Activated CD4-positive, alpha-beta T cell treated with anti-CD3 and anti-CD28 coated beads, Interleukin-2, amount 50 U/mL, for 48 hours (primary cell): ENCODE measurements at places on chromosomes 12 and 14.
A peak's percentile ranks its signal among the peaks of the same experiment; 100 is the strongest.

DNA sequence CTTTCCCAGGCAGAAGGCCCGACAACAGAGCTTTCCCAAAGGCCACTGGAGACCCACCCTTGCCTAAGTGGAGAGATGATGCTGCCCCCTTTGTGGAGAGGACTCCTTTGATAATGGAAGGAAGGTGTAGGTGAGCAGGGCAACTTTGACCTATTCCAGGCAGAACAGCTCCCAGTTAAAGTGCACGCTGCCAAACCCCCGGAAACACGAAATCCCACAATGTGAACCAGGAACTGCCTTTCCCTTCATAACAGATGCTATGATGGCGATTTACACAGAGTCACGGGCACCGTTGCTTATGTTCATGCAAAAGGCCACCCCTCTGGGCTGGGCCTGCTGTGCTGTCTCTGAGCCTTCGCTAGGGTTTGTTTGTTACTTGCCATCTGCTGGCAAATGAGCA, 34.6 kb downstream of the PRIMA1 start:
- no peak for DNase-seq

DNA sequence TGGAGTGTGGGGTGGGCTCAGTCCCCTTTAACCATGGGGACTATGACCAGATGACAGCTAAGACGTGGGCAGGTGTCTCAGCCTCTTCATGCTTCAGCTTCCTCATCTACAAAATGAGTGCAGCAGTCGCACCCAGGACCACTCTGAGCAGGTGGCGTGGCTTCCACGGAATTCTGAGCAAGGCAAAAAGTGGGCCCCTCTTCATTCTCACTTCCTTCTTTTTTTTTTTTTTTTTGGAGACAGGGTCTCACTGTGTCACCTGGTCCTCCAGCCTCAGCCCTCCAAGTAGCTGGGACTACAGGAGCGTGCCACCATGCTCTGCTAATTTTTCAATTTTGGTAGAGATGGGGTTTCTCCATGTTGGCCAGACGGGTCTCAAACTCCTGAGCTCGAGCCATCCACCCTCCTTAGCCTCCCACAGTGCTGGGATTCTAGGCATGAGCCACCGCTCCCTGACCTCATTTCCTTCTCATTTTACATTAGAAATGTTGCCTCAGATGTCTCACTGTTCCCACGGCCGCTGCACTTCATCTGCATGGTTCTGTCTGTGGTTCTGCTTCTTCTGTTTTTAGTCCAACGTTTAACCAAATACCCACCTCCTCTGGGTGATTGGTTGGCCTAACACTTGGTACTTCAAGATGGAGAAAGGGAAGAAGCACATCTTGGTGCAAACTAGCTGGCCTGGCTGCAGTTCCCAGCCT, 41.3 kb upstream of the BCL7A start:
- DNase-seq: no peak

DNA sequence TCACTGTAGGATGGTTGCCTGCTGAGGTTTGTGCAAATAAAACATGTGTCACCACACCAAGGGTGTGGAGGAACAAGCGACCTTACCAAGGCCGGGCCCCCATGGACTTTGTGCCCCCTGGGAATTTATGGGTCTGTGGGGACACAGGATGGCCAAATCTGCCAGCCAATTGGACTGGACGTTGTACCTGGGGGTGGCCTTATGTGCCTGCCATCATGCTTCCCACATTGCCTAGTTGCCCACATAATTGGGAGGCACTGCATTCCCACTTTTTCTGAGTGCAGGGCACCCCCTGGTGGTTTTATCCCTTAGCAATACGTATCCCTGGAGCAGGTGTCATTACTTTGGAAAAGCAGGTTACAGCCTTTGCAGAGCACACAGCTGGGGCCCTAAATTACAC, 92.6 kb upstream of the TMPO start:
- DNase-seq: no peak

DNA sequence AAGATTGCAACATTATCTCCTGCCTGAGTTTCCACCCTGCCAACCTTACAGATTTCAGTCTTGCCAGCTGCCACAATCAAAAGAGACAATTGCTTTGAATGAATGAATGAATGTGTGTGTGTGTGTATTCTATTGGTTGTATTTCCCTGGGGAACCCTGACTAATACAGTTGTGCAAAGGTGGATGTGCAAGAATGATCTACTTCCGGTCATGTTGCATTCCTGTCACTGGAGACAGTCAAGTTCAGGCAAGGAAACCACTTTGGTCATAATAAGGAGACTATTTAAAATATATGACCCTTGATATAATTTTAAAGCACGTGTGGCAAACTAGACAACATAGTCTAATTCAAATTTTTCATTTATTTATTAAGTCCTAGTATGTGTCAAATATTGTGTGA, 13.1 kb downstream of the RERG start:
- no peak for DNase-seq

DNA sequence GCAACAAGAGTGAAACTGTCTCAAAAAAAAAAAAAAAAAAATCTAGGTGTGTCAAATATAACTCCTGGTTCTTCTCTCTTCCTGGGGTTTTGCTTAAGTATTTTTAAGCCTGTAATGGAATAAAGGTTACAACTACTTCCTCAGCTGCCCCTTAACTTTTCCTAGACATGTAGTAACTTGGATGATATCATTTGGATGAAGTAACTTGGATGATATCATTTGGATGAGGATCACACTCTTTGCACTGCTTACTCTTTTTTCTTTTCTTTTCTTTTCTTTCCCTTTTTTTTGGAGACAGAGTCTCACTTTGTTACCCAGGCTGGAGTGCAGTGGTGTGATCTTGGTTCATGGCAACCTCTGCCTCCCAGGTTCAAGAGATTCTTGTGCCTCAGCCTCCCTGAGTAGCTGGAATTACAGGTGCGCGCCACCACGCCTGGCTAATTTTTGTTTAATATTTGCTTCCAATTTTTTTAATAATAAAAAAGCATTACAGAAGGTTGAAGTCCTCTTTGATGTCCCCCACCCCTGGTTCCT, 775 bp upstream of the FAM186A start:
- no peak for DNase-seq

DNA sequence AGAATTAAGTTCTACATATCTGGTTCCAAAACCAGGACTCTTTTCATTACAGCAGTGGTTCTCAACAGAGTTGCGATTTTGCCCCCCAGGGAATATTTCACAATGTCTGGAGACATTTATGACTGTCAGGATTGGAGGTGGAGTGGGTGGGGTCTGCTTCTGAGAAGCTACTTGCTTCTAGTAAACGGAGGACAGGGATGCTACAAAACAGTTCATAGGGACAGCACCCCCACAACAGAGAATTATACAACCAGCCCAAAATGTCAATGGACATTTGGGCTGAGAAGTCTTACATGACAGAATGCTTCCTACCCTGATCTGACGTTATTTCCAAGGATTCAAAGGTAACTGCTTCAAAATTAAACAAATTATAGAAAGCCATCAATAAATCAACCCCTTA, 739 bp upstream of the SPATA7 start:
- no peak for DNase-seq

DNA sequence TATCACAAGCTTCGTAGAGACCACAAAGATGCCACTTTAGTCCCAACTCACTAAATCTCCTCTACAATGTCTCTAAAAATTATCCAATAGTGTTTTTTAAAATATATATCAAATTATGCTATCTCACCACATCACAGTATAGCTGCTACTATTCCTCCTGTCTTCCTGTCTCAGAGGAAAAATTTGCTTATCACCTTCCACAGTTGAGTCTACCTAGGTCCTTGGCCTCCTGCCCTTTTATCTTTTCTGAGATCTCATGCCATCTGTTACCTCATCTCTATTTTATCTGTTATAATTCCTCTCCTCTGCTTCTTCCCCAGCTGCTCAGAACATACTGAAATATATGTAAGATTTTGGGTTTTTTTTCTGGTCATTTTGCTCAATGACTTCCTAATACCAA, 568.2 kb downstream of the DIO2 start:
- no peak for DNase-seq

GRCh38 chr12:10365696-10366405, 24.0 kb downstream of the KLRK1 start:
- DNase-seq: no peak

GRCh38 chr12:51620448-51620847, 29.4 kb downstream of the SCN8A start:
- no peak for DNase-seq

- DNase-seq: peak; percentile 61
Measured at GRCh38 chr12:111298582-111299436, 70.1 kb downstream of the PHETA1 start.

DNA sequence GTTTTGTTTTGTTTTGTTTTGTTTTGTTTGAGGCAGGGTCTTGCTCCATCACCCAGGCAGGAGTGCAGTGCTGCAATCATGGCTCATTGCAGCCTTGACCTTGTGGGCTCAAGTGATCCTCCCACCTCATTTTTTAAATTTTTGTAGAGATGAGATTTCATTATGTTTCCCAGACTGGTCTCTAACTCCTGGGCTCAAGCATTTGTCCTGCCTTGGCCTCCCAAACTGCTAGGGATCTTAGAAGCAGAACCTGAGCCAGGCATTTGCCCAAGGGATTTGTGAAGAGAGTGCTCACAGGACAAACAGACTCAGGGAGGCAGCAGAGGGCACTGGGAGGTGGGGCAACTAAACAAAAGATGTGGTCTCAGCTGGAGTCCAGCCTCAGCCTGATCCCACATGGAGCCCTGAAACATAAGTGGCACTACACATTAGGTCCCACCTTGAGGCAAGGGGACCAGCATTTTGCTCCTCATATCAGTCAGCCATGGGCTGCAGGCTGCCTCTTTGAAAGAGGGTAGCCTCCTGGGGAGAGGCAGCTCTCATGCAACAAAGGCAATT, 86.2 kb upstream of the CMKLR1 start:
- DNase-seq: no peak

DNA sequence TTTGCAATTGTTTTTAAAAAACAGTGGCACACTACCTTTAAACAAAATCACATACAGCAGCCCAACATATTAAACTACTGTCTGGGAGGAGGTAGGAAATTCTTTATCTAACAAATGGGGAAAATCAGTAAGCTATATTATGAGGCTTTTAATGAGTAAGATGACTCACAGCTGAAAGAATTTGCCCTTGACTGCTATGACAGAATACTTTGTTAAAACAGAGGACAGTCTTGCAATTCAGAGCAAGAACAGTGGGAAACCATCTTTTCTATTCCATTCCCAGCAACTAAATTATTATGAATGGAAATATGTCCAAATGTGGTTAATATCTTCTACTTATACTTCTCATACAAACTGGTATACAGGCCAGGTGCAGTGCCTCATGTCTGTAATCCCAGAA, 49.2 kb upstream of the SGPP1 start:
- DNase-seq: no peak

DNA sequence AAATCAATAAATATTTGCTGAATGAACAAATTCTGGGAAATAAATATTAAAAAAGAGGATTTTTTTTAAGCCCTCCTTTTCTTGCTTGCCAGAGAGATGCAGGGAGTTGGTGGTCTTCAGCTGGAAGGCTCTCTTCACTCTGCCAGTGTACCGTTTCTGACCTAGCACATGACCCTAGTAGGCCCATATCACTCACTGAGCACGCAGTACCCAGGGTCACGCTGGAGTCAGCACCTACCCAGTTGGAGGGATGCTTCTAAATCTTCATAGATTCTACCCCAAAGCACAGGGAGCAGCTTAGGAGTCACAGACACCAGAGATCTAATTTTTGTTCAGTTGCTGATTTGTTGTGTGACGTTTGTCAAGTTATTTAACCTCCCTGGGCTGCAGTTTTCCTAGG, 195.4 kb upstream of the TBX3 start:
- no peak for DNase-seq

GRCh38 chr14:98270201-98270600, 1001.8 kb downstream of the BCL11B start:
- DNase-seq: no peak

DNA sequence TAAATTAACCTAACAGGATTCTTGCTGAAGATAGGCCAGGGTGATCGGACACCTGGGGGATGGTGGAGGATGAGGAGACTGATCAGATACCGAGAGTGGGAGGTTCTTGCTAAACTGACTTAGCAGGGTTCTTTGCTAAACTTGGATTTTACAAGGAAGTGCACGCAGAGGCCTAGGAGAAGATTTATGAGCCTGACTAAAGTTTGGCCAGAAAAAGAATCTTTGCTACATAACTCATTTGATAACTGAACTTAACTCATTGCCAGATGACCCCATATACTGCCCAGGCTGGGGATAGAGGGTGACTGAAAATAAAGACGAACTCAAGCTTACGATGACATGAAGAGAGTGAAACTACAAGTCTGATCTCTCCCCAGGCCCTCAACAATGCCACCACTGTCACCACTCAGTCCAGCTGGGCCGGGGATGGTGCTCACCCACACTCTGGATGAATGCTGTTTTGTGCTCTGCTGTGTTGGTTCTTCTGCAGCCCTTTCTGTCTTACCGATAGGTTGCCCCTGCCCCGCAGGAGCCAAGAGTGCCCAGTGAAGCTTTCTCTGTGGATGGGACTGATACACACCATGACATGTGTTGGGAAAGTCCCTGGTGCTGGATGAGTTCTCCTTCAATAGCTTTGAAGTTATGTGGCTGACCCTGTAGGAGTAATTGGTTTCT, 29.0 kb downstream of the PPFIBP1 start:
- no peak for DNase-seq

GRCh38 chr12:92863251-92863650, 65.8 kb downstream of the EEA1 start:
- no peak for DNase-seq

DNA sequence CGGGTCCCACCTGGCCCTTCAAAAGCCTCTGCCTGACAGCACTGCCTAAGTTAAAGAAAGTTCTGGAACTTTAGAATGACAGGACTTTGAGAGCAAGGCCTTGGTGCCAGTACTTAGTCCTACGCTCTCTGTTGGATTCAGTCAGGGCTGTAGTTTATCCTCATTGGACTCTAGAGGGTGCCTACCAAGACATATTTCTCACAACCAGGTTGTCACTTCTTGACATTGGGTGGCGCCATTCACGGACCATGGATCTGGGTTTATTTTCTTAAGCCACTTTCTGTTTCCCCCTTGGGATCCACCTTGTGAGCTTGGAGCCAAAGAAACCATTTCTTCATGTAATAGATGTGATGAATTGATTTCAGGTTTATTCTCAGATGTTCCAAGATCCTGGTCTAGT, 787.0 kb upstream of the TBX3 start:
- DNase-seq: no peak

DNA sequence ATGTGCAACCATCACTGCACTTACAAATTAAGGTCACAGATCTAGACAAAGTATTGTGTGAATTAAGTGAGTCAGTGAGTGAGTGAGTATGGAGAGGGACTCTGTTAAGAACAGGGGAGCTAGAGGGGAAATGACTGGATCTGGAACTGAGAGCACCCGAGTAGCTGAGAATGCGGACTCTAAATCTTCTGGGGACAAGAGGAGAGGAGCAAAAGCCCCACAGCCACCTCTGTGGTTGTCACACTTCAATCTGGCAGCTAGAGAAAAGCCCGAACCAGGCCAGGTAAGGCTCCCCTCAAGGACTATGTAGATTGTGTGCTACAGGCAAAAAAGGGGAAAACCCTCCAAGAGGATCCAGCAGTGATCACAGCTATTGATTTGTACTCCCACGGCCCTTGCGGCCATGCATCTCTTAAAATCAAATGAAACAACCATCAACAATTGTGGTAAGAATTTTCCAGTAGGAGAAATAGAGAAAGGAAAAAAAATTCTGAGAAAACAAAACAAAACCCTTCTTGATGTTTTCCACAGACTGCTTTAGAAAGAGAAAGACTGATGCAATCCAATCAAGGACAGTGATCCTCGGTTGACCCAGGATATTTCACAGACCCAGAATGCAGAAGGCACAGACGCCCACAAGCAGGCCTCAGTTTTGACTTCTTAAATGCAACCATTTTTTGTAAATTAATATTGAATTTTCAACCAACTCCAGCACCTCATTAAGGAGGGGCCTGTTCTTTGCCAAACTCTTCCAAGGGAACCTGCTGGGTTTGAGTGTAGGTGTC, 109.6 kb downstream of the SLC38A6 start:
- DNase-seq: peak; percentile 20

GRCh38 chr14:53537422-53538315, 384.5 kb upstream of the DDHD1 start:
- DNase-seq: no peak
